ENCODE measurements at places on chromosomes 7 and 10.

DNA sequence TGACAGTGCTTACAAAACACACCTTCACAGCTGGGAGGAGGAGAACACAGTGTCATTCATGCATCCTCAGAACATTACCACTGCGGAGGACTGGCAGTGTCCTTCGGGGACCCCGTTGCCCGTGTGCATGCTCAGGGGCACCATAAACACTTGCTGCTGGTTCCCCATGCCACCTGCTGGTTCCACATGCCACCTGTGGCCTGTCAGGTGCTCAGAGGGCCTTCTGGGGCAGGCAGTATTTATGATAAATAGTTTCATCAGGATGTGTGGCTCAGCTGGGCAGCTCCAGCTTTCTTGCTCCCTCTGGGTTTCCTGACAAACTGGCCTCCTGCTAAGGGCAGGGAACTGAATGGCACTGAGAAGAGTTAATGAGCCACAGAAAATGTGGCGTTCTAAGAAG is 32.1 kb downstream of the CELF2 start:
- no peak for DNase-seq

DNA sequence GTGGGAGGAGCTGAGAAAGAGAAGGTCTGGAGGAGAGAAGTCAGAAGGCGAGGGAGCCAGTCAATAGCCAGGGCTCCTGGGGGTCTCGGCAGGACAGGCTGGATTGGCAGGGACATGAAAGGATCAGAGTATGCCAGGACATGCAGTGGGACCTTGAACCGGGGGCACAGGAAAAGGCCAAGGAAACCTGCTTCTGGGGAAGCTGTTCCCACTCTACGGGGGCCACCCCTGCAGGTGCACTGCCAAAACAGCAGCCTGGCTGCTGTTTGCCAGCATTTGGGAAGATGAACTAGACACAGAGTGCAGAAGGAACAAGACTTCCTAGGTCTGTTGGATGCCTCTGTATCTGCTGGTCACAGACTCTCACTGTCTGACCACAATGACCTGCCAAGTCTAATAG is 194.9 kb upstream of the PRSS58 start:
- no peak for DNase-seq

DNA sequence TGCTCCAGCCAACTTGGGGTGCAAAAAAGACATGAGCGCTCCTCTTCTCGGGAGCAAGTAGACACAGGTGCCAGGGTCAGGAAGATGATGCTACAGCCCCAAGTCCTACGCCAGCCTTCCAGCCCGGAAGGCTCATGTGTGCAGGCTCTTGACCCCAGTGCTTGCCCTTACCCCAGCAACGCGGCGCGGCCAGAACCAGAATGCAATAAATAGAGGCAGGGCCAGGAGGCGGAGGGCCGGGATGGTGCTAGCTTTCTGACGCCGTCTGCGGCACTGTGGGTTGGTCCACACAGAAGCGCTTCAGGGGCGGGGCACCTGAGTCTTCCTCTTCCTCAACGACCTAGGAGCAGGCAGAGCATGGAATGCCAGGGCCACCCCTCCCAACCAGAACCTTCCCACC is 15.0 kb upstream of the BAZ1B start:
- no peak for DNase-seq

DNA sequence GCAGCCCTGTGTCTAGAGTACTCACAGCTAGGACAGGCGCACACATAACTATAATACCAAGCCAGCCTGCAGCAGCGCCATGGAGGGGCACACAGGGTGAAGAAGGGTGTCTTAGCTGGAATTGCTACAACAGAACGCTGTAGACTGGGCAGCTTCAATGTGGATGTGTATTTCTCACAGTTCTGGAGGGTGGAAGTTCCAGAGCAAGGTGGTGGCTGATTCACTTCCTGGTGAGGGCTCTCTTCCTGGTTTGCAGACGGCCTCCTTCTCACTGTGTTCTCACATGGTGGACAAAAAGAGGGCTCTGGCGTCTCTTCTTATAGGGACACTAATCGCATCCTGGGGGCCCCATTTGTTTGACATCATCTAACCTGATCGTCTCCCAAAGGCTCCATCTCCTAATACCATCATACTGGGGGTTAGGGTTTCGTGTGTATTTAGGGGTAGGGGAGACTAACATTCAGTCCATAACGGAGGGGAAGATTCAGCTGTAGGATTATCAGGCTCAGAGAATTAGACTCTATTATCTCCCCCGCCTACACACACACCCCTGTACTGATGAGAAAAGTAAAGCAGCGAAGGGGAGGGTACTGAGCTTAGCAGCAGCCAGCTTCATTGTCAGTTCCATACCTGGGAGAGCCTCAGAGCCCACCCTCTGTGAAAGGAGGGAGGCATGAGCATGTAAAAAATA is 289.1 kb downstream of the CCDC3 start:
- DNase-seq: no peak

DNA sequence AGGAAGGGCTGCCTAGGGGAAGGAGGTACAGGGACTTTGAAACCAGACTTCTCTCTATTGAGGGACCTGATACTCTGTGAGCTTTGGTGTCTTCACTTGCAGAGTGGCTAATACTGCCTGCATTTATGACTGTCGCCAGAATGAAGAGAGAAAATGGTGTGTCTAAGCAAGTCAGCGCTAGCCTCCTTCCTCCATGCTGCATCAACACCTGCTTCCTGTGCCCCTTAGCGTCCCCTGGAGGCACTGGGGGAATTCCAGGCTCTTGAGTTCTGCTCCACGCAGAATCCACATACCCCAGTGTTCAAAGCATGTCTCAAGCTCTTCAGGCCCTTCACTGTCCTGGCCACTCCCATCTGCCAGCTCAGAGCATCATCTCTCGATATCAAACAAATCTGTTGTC is 140.5 kb downstream of the PKD1L1 start:
- DNase-seq: no peak

DNA sequence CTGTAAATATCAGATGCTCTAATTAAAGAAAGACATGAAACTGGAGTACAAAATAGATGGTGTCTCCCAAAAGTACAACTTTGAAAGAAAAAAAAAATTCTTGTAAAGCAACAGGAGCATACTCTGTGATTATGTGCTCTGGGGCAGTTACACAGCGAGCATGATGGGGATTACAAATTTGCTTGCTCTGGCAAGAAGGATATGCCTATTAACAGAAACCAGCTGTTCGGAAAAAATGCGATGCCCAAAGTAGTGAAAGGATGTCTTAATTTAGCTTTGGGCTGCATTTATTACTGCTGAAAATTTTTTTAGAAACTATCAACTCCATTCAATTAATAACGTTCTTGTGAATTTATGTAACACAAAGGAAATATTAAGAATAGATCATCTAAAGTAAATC is 256.9 kb upstream of the TPK1 start:
- no peak for DNase-seq

DNA sequence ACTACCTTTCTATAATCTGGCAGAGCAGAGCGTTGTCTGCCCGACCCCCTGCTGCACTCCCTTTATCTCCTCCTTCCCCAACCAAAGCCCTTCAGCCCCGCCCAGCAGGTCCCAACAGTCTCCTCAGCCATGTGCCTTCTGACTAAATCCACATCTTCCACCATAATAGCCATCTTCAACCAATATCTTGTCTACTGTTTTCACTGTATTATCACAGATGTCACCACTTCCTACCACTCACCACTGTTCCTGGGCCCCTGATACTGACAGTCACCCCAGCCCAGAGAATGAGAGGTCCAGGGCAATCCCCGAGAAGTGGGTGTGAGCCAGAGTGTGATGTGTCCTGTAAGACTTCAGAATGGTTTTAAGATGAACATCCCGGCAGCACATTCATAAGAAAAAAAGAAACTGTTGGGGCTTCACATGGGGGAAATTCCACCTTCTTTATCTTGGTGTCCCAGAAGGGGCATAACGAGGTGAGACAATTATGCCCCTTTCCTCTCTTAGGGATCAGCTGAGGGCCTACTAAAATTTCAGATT is 25.3 kb downstream of the CCDC6 start:
- peak; percentile 72 for DNase-seq

GRCh38 chr10:99340650-99341049 is 11.5 kb downstream of the CNNM1 start:
- no peak for DNase-seq

GRCh38 chr10:96025566-96025965 is 17.8 kb upstream of the CCNJ start:
- no peak for DNase-seq

GRCh38 chr7:22782616-22783232 is 39.9 kb downstream of the TOMM7 start:
- DNase-seq: peak; percentile 37

- DNase-seq: no peak
Measured at GRCh38 chr7:24717247-24717622, 40.0 kb downstream of the GSDME start.

DNA sequence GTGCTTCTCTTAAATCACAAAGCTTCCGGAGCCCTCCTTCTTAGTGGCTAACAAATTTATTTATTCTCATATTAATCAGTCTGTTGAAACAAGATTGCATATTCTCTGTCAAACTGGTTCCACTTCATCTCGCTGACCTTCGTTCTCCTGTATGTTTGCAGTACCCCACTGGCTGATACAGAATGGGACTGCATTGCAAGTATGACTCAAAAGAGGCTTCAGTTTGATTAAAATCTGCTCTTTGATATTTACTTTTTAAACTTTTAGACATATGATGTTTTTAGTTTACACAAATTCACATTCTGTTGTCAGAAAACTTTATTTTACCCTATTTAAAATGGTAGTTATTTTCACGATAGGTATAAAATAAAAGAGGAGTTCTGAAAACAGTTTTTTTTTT is 14.3 kb upstream of the ARHGAP12 start:
- DNase-seq: no peak

- DNase-seq: no peak
Measured at GRCh38 chr7:43450894-43451293, 132.0 kb upstream of the STK17A start.

- no peak for DNase-seq
Measured at GRCh38 chr10:24505759-24506158, 217.9 kb downstream of the ARHGAP21 start.

- DNase-seq: no peak
Measured at GRCh38 chr10:69242852-69243212, 22.7 kb downstream of the HKDC1 start.

GRCh38 chr7:142110098-142110497 is 1.4 kb upstream of the MGAM2 start:
- no peak for DNase-seq

DNA sequence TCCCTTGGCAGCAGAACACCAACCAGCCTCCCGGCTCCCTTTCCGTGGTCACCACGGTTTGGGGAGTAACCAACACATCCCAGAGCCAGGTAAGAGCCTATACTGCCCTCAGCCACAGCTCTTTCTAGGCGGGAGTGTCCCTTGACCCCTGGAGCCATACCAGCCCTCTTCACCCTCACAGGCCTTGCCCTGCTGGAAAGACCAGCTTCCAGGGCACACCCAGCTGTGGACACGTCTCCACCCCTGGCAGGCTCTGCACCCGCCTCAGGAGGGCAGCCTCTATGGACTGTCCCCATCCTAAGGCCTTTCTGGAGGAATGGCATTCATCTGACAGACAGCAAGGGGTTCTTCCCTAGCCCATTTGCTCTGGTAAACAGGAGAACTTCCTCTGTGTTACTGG is 57.5 kb upstream of the PPIF start:
- no peak for DNase-seq

DNA sequence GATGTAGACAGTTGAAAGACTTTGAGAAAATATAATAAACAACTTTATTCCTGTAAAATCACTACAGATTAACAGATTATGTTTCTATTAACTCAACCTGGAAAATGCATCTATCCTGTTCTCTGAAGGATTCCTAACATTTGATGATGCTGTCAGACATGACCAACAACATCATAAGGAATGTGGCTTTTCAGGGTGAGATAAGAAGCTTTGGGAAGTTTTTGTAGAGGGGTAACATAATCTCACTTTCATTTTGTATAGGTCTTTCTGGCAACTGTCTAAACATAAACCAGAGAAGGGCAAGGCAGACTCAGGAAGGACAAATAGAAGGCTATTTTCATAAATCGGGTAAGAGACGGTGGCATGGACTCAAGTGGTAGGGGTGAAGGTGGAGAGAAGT is 112.2 kb downstream of the TES start:
- DNase-seq: no peak

DNA sequence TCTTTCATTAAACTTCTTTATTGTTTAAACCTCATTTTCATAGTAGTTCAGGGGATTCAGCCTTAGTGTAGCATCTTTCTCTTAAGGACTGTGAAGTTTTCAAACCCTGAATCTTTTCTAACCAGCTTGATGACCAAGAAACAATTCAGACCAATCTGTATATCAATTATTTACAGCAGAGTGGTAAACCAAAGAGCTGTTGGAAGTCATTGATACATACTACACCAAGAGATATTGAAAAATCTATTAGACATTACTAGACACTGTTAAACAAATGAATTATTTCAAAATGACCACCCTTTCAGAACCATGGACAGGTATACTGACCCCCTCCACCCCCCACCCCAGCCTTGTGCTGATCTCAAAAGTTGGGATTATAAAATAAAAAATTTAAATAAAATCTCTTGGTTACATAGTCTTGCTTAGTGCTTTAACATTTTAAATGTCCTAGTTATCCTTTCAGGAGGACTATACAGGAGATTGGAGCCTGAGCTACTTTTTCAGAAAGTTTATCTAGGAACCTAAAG is 143.9 kb upstream of the LSM8 start:
- DNase-seq: no peak

GRCh38 chr10:87712913-87713616 is 53.4 kb downstream of the PAPSS2 start:
- DNase-seq: no peak

Measured in stimulated activated CD8-positive, alpha-beta memory T cell treated with anti-CD3 and anti-CD28 coated beads, Interleukin-15, amount 100 ng/mL, for 48 hours (primary cell).